Activated gamma-delta T cell treated with Interleukin-2 at 50 U/mL for 16 hours (primary cell): ENCODE measurements at places on chromosomes 5 and 9.

- no peak for DNase-seq
Observed at GRCh38 chr5:151458314-151458713, 10.9 kb downstream of the SLC36A1 start.

DNA sequence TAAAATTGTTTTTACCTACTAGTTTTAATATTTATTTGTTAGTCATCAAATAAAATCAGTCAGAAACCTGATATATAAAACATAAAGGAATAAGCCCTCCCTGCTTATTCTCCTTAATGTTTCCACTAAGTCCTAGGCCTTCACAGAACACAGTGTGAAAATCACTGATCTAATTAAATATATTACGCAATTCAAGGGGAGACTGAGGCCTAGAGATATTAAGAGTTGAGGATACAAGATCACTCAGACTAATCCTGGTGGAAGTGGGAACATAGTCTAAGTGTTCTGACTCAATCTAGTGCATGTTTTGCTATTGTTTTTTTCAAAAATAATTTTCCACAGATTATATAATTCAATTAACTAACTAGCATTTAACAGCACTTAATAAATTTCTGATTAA is 401.1 kb downstream of the SLCO4C1 start:
- DNase-seq, result no peak

GRCh38 chr5:136853971-136854370 is 488.6 kb upstream of the TRPC7 start:
- no peak for DNase-seq

DNA sequence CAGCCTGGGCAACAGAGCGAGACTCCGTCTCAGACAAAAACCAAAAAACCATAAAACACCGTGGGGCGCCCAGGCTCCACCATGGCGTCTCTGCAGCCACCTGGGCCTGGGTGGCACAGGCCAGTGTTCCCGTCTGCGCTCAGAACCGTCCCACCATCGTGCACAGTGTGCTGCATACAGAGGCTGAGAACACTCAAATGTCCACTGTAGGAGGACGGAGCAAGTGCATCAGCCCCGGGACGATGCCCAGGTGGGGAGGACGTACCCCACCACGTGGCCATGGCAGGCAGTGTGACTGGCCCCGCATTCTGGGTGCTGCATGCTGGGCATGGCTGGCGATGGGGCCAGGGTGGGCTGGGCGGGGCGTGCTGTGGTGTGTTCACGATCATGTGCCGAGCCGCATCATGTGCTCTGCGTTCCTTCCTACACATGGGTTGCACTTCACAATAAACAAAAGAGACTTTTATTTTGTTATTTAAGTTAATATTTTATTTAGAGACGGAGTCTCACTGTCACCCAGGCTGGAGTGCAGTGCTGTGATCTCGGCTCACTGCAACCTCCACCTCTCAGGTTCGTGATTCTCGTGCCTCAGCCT is 37.8 kb downstream of the EXD3 start:
- DNase-seq, result no peak

GRCh38 chr5:102216678-102217077 is 79.4 kb downstream of the SLCO4C1 start:
- DNase-seq, result no peak

DNA sequence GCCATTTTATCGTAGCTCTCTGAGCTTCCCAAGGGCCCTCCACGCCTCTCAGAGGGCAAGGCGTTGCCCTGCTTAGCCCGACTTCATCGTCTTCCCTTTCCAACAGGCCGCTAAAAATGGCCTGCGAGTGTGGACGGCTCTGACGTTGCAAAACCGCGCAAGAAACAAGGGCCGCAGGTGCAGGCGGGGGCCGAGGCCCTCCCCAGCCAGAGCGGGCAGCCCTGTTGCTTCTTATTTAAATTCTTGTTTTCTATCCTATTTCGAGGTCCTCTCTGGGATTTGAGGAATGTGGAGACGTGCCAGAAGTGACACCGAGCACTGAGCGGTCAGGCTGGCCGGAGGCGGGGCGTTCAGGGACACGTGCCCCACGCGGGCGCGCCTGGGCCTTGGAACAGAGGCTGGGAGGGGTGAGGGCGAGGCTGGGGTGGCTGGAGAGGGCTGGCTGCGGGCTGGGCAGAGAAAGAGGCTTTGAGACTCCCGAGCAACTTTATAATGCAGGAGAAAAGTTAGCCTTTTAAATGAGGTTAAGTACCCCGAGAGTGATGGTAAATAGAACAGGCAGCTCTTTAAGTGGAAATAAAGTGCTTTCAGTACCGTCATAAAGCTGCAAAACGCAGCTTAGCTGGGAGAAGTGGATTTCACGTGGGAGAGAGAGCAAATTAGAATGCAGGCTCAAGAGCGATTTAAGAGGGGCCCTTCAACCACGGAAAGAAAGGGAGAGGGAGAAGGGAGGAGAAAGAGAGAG is 243.6 kb downstream of the AUH start:
- no peak for DNase-seq

DNA sequence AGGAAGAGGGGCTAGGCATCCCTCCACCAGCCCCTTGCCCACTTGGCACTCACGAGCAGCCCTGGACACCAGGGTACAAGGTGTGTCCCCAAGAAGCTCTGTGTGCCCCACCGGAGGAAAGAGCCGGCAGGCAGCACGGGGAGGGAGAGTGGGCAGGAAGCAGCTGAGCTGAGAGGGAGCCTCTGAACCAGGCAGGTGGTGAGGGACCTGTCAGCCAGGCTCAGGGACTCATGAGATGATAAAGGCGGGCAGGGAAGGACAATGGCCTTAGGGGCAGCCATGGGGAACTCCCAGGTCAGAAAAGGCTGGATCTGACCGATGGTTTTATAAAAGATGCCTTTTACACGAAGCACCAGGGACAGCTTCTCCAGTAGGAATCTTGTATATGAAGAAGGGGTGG is 112.0 kb downstream of the VAV2 start:
- no peak for DNase-seq

DNA sequence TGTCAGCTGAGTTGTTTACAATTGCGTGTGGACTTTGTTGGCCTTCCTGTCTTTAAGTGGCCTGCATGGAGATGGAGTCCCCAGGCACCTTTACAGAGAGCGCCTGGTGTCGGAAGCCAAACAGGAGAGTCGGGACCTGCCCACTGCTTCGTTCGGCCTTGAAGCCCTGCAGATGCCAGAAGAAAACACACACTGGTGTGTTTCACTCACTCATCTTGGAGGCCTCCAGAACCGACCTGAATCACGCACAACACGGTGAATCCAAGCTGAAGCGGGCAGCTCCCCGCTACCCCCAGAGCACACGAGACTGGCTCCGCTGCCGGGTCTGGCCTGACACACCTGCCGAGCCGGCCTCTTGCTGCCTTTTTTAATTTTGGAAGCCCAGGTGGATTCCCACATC is 419.4 kb upstream of the IRX4 start:
- DNase-seq, result no peak

DNA sequence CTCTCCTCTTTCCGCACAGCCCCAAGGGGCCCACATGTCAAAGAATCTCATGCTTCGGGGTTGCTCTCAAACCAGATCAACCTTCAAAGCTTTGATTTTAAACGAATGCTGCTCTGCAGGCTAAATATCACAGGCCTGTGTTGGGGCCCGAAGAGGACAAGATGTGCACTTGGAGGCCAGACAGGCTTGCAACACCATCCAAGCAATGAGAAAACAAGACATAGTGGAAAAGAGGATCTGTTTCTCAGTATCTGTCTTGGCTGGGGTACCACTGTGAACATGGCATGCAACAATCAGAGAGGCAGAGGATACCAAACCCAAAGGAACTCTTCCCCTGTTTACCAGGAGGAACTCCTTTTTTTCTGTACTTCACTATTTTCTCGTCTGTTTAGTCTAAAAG is 321.8 kb downstream of the SLIT3 start:
- no peak for DNase-seq

DNA sequence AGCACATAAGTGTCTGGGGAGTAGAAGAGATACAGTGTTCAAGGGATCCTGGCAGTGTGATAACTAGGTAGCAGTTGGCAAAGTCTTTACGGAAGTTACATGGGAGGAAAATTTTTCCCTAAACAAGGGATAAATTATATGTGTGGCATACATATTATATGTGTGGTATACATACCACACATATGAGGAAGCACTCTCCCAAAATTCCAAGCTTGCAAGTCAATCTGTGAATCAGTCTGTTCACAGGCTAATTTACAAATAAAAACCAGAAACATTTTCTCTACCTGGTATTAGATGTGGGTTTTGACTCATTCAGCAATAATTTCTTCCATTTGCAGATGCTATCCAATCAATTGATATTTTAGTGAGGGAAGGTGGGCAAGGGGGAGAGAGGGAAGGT is 110.0 kb downstream of the ISOC1 start:
- no peak for DNase-seq

DNA sequence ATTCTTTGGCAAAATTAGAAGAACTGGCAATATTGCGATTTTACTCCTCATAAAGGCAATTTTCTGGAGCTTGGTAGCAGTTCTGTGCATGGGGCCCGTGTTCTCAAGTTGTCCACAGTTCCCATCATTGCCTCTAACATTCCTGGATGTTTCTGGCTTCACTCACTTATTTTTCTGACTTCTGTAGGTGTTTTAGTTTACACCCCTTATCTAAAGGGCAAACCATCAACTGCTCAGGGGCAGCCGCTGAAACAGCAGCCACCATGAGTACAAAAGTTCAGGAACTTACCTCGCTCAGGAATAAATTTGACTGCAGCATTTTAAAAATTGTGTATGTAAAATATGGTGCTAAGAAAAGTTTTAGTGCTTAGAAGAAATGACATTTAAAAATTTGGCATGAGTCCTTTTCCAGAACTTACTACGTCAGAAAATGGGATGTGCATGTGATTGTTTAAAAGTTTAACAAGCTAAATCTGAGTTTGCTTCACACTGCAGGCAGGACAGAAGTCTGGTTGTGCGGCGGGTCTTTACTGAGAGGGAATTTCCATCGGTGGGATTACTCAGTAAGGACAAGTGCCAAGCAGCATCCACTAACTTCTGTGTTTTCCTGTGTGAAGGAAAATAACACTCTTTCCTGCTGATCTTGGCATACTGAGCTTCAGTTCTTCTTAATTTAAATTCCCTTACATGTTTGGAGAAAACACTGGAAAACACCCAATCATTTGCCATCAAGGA is 261.7 kb downstream of the MAT2B start:
- DNase-seq, result no peak

- DNase-seq, result no peak
Observed at GRCh38 chr9:115229496-115229895, 111.5 kb upstream of the TNC start.

GRCh38 chr5:152259702-152260101 is 145.4 kb downstream of the NMUR2 start:
- DNase-seq, result no peak

DNA sequence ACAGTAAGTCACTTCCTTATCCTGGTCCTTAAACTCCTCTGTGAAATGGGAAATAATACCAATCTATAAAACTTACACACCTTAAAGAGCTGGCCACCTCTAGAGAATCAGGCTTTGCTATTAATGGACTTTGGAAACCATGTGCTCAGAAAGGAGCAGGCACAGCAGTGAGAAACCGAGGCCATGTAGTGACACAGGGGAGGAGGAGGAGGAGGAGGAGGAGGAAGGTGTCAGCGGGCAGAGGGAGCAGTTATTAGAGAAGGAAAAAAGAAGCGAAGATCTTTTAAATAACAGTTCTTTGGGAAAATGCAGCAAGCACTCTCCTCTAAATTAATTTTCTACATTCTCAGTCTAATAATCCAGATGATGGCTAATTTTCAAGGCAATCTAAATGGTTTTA is 38.0 kb downstream of the SUSD1 start:
- no peak for DNase-seq

- DNase-seq, result no peak
Observed at GRCh38 chr9:133967024-133967741, 24.9 kb downstream of the VAV2 start.

GRCh38 chr9:112032743-112033142 is 136.1 kb downstream of the UGCG start:
- no peak for DNase-seq

- no peak for DNase-seq
Observed at GRCh38 chr5:89071941-89072331, 189.0 kb upstream of the MEF2C start.

DNA sequence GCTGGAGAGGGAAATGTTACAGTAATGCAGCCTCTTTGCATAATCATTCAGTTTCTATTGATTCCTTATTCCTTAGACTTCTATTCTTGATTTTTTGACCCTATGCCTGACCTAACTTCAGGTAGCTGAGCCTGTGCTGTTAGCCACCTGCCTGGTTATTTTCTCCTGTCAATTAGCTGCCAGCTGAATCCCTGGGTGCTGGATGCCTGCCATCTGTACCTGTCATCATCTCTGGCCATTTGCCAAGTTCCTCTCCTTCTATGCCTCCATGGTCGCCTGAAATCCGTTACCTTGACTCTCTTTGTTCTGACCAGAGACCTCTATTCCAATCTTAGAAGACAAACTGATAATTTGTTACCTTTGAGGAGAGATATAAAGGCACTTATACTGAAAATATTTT is 178.3 kb downstream of the CAVIN4 start:
- no peak for DNase-seq

DNA sequence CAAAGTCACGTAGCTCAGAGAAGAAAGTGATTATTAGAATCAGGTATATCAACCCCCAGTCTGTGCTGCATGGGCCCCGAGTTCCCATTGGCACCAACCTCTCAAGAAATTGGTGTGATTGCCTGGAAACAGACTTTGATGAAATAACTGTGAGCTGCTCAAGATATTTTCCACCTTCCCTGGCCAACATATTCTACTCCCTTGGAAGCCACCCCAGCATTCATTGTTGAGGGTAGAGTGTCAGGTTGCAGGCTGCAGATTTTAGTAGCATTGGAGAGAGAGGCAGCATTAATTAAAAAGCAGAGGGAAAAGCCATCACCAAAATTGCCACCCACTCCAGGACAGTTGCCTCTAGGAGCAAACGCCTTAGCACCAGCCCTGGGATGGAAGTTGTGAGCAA is 154.2 kb upstream of the TNPO1 start:
- no peak for DNase-seq

DNA sequence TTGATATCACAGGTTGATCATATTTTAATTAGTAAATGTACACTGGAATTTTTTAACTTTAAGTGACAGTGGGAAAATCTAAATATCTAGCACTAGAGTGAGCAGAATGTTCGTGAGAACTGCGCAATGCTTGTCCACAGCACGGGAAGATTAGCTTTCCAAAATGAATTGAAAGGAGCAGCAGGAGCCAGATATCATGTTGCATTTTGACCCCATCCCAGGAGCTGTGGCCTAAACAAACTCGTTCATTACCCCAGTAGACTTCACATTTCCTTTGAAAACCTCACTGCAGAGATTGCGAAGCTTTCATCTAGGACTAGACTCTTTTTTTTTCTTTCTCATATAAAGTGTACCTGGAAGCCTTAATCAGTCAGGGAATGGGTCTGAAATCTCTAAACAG is 525.8 kb downstream of the CTNND2 start:
- no peak for DNase-seq
